ENCODE measurements at places on chromosomes 5 and 9.
A peak's percentile ranks its signal among the peaks of the same experiment; 100 is the strongest.

DNA sequence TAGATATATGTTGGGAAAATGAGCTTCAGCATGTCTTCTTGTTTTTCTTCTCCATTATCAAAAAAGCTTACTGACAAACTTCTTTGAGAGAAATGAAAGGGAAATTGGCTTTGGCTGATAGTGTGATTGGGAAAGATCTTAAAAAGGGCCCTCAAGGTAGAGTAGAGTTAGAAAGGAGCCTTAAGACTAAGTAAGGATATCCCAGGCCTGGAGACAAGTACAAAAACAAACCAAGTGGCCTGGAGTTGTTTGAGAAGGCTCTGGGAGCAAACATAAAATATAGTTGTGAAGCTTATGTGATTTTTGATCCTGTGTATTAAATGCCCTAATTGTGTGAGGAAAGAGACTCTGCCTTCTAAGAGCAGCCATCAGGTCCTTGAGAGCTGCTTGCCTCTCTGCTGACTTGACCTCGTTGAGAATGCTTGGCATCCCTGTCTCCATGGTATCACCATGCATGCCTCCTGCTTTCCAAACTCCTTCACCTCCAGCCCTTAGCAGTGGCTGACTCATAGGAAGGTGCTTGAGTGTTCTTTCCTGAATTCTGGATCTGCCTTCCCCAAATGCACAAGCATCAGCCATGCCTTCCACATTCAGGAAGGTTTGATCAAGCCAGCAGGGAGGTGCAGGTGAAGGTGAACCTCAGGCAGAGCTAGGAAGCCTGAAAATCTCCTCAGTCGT, 78.9 kb downstream of the SMARCA2 start:
- no peak for DNase-seq

GRCh38 chr5:149365418-149365817, 7.6 kb downstream of the PCYOX1L start:
- DNase-seq: no peak

GRCh38 chr9:79857188-79857587, 285.4 kb downstream of the TLE4 start:
- no peak for DNase-seq

GRCh38 chr5:96517295-96517694, 84.2 kb upstream of the PCSK1 start:
- no peak for DNase-seq

GRCh38 chr9:69476797-69477196, 151.8 kb downstream of the ENTREP1 start:
- no peak for DNase-seq

DNA sequence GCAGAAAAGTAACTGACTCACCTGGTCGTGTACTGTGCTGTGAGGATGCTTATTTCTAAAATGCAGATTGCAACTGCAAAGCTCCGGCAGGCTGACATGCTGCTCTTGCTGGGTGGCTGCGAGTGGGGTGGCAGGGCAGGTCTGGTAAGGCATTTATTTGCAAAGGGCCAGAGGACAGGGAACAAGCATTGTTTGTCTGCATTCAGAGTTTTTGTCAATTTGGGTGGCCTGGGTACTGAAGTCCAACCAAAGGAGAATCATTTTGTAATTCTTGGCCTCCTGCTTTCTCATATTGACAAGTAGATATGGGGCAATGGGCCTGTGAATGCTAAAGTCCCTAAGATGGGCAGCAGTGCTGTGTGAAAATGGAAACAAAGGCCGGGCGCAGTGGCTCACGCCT, at the start of gene C9:
Gene C9, minus strand, starts transcription at position 129 of the 400 bp plus-strand sequence. Its CDS starts 31 bp downstream, at position 98.
- DNase-seq: no peak

DNA sequence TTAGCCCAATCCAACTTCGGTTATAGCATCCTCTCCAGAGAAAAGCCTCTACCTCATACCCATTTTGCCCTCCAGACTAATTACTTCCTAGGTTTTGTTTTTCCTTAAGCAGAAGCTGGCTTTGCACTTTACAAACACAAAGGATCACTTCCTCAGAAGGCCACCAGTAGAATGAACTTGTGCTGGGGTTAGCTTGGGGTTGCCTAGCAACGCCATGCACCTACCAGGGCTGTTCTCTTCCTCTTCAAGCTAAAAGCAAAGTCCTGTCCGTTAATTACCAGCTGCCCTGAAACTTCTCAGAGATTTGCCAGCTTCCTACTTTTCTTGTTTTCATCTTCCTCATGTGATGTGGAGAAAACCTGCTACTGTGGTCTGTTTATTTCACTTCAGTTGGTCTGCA, 132.0 kb upstream of the WWC1 start:
- peak; percentile 47 for DNase-seq

GRCh38 chr9:73541923-73542322, 390.3 kb downstream of the ANXA1 start:
- DNase-seq: no peak

GRCh38 chr5:172503925-172504700, 49.8 kb upstream of the SH3PXD2B start:
- DNase-seq: no peak

DNA sequence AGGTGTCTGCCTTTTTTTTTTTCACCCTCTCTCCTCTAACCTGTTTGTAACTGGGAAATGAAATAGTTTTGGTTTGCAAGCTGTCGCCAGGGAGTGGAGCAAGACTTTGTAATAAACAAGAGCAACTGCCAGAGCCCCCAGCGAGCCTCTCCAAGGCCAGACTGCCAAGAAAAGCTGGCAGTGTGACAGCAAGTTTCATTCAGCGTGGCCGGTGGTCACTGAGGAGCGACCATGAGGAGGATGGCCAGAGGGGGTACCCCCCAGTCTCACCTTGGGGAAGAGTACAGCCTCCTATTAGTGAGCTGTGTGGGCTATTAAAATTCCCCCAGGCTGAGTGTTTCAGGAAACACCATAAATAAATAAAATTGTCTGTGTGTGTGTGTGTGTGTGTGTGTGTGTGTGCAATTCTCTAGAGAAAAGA, 49.9 kb downstream of the ZFAND5 start:
- DNase-seq: no peak

DNA sequence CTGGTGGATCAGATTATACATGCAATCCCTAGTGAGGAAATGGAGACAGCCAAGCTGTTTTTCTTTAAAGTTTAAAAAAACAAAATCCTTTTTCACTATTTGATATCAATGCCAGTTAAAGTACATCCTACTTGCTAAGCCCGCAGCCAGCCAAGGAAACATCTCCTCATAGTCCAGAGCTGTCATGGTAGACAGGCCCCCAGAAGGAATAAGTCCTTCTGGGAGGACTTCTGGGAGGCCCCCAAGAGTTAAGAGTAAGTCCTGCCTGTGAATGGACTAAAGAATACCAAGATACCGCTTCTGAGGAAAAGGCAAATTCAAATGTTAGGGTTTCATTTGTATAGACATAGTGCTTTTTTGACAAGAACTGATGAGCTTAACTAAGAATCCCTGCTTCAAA, 38.3 kb downstream of the MOCS2 start:
- no peak for DNase-seq

- no peak for DNase-seq
Measured at GRCh38 chr5:75706016-75706415, 11.2 kb downstream of the POC5 start.

- no peak for DNase-seq
Measured at GRCh38 chr9:111907147-111907546, 10.5 kb downstream of the UGCG start.

GRCh38 chr5:163712011-163712410, 206.6 kb downstream of the MAT2B start:
- DNase-seq: no peak

DNA sequence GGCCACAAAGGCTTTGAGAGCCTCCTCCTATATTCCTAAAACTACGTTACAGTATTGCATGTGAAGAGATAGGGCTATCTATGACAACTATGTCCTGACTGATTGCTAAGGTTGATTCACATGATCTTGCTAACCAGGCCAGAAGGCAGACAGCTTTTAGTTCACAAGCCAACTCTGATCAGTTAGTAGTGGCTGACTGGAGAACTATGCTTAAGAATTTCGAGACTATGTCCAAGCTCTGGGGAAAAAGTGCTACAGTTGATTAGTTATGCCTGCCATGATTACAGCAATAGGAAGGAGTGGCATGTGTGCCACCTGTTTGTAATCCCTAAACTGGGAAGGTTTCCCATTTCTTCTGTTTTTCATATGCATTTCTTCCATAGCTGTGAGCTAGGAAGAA, 223.4 kb downstream of the DOCK8 start:
- DNase-seq: no peak

- DNase-seq: no peak
Measured at GRCh38 chr5:6540111-6540827, 91.6 kb downstream of the UBE2QL1 start.

DNA sequence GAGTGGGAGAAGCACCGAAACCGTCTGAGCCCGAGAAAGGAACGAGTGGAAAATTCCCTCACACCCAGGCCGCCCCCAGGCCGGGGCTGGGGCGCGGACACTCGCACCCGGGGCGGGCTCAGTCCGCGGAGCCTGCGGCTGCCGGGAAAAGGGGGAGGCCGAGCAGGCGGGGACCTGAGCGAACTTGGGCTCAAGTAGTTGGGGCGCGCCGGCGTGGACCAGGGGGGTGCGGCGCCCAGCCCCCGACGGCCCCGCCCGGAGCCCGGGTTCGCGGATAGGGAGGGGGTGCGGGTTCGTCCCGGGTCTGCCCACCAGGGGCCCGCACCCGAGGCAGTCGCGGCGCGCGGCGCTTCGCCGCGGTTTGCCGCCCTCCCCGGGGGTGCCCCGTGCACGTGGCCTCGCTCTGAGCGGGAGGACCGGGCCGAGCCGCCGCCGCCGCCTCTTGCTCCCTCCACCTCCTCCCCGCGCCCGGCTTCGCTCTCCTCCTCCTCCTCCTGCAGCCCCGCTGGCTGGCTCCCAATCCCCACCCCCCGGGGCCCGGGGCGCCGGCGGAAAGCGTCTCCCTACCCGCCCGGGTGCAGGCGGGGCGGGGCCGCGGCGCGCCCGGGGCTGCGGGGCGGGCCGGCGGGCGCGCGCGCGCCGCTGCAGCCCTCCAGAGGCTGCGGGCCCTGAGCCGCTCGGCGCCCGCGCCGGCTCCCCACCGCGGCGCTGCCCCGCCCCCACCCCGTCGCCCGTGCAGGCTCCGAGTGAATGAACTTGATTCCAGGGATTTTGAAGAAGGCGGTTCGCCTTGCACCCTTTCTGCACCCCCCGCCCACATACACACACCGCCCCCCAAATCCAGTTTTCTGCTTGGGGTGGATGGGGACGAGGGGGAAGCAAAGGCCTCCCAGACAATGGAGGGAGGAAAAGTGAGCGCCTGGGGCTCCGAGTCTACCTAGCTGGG, 1.3 kb upstream of the NFIB start:
- no peak for DNase-seq

DNA sequence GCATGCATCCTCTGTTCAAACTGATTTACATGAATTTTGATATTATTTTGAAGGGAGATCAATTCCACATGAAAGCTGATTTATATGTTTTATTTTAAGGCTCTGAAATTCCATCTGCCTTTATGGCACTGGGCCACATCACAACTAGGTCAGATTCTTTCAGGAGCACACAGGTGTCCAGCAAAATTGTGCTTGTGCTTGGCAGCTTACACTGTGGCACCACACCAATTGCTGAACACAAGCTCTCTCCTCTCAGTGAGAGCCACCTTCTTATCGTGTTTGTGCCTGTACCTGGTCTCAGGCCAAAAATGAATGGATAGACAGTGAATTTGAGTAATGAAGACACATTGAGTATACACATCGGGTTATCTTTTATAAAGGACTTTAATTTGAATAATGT, 200.4 kb downstream of the CDH10 start:
- no peak for DNase-seq

DNA sequence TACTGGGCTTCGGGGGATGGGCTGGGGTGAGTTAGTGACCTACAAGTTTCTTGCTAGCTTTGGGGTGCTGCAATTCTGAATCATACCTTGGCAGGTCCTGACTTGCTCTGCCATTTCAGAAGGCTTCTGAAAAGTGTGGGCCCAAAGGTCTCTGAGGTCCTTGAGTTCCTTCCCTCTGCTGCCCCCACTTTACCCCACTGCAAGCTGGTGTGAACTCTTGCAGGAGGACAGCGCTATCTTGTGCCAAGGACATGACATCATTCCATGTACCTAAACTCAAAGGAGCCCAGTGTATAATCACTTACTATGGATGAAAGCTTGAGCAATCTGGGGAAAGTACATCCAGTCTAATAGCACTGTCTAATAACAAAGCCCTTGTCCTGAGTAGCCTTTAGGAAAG, 157.4 kb downstream of the RMI1 start:
- no peak for DNase-seq

- no peak for DNase-seq
Measured at GRCh38 chr9:119827126-119827525, 457.9 kb upstream of the BRINP1 start.

- DNase-seq: peak; percentile 42
Measured at GRCh38 chr9:70801181-70801829, 320.1 kb downstream of the TRPM3 start.

- no peak for DNase-seq
Measured at GRCh38 chr9:95461448-95462248, 55.1 kb downstream of the PTCH1 start.

DNA sequence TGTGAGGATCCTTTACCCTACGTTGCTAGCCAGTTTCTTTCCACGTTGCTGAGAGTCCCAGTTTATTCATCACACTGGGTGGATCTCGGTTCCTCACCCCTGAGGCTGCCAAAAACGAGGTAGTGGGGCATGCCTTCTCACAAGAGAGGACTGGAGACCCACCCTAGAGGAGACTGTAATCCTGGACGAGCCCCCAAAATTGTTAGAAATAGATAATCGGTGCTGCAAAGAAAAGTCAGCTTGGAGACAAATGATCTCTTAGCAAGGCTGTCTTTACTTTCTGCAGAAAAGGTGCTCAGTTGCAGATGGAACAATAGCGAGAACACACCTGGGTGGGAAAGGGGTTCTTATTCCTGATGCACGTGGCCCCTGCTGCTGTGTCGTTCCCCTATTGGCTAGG, 101.8 kb downstream of the TMEM167A start:
- DNase-seq: no peak

GRCh38 chr9:114591849-114592248, 4.3 kb downstream of the ATP6V1G1 start:
- no peak for DNase-seq
